ENCODE measurements at places on chromosomes 3 and 15.

DNA sequence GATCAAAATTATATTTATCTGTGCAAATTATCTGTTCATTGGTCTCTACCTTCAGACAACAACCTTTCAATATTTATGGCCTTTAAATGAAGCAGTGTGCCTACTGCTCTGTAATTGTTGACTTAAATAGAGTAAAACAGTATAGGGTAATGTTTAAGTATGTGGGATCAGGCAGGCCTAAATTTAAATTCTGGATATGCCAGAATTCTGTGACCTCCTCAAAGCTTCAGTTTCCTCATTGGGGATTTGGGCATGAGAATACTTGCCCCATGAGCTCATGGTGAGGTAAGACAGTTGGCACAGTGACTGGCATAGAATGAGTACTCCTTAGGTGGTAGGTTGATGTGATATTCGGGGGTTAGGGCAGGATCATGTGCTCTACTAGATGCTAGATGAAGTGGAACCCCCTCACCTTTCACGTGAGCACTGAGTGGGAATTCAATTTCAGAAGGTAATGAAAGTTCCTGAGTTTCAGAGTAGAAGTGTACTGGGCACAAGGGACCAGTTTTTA lies 14.9 kb downstream of the ARL8B start:
- no peak for DNase-seq

GRCh38 chr3:147483578-147483977 lies 74.4 kb downstream of the ZIC1 start:
- DNase-seq, result no peak

GRCh38 chr3:142450881-142451280 lies 3.0 kb upstream of the XRN1 start:
- DNase-seq, result no peak

GRCh38 chr3:86788371-86788770 lies 202.6 kb downstream of the VGLL3 start:
- no peak for DNase-seq

DNA sequence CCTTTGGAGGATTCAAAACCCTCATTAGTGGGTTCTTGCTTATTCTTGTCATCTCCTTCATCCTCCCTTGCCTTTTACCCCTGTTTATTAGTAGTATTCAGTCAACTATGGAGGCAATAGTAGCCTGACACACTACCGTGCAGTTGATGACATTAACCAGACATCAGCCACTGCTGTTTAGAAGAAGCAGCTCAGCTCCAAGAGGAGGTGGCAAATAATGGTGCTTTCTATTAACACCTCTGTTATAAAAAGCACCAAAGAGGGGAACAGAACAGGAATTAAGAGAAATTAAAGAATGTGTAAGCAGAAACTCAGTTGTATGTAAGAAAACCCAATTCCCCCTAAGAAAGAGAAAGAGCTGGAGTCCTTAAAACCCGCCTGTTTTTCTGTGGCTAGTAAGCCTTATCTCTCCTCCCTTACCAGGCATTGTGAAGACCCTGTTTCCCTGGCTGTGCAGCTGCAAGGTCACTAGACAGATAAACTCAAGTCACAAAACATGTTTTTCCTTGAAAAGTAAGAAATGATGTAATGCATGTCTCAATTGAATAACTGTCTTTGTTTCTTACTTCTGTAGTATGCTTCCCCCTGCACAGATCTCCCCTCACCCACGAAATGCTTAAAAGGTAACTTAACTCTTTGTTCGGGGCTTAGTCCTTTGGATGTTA lies 21.2 kb downstream of the CCR4 start:
- no peak for DNase-seq

DNA sequence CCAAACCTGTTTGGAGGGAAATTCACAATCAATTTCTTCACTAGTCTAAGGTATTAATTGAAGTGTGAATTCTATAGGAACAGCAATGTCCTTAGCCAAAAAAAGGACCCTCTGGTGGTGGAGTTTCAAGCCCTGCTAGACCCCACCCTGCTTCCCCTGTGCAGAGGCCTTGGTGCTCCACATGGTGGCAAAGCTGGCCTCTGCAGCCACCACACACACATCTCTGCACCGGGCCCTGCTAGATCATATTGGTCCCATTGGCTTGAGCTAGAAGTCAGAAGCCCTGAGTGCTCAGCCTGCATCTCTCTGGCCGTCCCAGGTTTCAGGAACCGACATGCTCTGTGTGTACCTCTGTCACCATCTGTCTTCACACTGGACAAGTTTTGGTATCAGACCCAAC lies 220.9 kb upstream of the TRIM42 start:
- DNase-seq, result no peak
